SIG-M5 (cell line): ENCODE measurements at places on chromosomes 3 and 15.

GRCh38 chr3:161203485-161204098 is 17.5 kb upstream of the NMD3 start:
- DNase-seq, result no peak

GRCh38 chr15:71784719-71785118 is 25.6 kb upstream of the NR2E3 start:
- no peak for DNase-seq

DNA sequence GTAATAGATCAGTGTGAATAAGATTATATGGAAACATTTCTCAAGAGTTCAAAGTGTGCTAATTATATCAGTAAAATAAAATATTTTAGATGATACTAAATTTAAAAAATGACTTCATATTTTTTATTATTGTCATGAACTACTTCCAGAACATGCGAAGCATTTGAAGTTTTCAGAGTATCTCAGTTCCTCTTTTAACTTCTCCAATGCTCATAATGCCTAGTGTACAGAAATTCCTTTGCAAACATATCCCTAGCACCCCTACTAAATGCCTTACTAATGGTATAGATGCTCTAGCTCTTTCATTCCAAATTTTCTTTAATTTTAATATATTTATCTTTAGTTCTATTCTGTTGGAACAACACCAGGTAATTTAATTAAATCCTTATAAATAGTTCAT is 580.4 kb downstream of the CADM2 start:
- no peak for DNase-seq

GRCh38 chr3:39809181-39809994 is at the start of gene MYRIP:
Gene MYRIP, plus strand, starts transcription at chr3:39809609. Its CDS starts 91,208 bp downstream, at chr3:39900817.
- no peak for DNase-seq

DNA sequence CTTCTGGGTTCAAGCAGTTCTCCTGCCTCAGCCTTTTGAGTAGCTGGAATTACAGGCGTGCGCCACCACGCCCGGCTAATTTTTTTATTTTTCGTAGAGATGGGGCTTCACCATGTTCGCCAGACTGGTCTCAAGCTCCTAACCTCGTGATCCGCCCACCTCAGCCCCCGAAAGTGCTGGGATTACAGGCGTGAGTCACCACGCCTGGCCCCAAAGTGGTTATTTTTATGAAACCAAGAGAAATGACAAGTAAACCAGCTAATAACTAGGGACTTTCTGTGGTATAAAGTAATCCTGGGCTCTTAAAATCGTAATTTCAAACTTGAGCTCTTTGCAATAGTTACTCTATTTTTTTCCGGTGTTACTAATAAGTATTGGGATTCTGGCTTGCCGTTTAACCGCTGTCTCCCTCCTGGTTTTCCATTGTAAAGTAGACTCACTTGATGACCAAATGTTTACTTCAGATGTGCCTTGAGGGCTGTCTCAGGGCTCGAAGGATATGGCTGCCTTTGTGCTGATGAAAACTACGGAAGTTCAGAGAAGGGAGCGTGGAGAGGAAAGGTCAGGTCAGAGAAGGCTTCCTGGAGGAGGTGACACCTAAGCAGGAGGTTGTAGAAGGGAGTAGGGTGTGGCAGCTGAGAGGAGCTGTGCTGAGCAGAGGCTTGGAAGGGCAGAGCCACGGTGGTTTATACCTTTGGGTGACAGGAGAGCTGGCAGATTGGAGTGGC is 4.2 kb downstream of the ZSCAN2 start:
- DNase-seq, result no peak

GRCh38 chr3:131242201-131242600 is 139.4 kb upstream of the NUDT16 start:
- no peak for DNase-seq

GRCh38 chr3:101194392-101194791 is 126.0 kb downstream of the IMPG2 start:
- no peak for DNase-seq

GRCh38 chr3:153284282-153284938 is 122.4 kb downstream of the RAP2B start:
- DNase-seq, result peak; percentile 78

GRCh38 chr3:23762759-23763477 is 42.8 kb upstream of the UBE2E1 start:
- DNase-seq, result no peak

DNA sequence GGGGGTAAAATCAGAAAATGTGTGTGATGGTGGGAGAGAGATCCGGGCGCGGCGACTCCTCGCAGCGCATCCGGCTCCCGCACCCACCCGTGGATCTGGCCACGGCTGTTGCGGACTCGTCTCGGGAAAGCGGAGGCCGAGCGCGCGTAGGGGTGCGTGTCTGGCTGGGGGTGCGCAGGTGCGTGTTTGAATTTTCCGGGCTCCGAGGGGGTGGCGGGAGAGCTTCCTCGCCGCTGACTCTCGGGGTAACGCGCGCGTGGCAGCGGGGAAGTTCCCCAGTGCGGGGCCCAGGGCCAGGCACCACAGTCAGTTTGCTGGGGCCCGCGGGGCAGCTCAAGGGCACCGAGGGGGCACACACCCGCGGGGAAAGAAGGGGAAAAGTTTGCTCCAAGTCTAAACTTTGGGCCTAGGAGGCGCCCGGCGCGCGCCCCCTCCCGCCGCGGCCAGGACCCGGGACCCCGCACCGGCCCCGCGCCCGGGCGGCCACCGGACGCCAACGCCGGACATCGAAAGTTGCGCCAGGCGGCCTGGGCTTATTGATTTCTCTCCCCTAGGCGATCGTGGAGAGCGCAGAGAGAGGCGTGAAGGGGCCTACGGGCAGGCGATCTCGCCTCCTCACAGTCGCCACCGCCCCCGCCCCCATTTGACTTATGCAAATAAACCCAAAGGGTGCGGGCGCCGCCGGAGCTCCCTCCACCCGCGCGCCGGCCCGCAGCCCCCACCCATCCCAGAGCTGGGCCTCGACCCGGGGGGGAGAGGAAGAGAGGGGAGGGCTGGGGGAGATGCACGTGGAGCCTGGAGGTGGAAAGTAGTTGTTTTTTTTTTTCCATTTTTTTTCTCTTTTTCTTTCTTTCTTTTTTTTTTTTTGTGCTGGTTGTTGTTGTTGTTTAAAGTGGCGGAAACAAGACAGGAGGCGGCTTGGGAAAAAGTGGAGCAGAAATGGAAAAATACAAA is 639 bp downstream of the FOXP1 start:
- no peak for DNase-seq

- no peak for DNase-seq
Observed at GRCh38 chr3:64049832-64050231, 26.5 kb upstream of the PSMD6 start.
